Cardiac septum (tissue), 1 donor: ENCODE measurements at places on chromosomes 5 and 9. TPM values are rescaled to one million over a fixed set of nuclear protein-coding genes. Genes with fewer than 3 reads are reported as not detected.

DNA sequence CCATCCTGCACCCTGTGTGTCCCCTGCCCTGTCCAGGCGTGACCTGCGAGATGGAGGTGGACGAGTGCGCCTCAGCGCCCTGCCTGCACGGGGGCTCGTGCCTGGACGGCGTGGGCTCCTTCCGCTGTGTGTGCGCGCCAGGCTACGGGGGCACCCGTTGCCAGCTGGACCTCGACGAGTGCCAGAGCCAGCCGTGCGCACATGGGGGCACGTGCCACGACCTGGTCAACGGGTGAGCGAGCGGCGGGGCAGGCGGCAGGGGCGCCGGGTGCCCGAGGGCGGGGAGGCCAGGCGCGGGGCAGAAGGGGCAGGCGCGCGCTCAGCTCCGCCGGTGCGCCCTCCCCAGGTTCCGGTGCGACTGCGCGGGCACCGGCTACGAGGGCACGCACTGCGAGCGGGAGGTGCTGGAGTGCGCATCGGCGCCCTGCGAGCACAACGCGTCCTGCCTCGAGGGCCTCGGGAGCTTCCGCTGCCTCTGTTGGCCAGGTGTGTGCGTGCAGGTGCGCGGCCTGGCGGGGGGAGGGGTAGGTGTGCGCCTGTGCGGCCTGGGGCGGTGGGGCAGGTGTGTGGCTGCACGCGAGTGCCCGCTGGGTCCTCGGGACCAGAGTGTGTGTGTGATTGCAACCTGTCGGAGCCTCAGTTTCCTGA is 10.0 kb downstream of the CRB2 start:
- DNase-seq: no peak

GRCh38 chr9:71349218-71349617 is 227.8 kb upstream of the TRPM3 start:
- no peak for DNase-seq

GRCh38 chr5:116063950-116064349 is 20.9 kb upstream of the COMMD10 start:
- DNase-seq: no peak

- DNase-seq: no peak
These were observed 78.4 kb downstream of the NDFIP1 start for GRCh38 chr5:142186857-142187594.

DNA sequence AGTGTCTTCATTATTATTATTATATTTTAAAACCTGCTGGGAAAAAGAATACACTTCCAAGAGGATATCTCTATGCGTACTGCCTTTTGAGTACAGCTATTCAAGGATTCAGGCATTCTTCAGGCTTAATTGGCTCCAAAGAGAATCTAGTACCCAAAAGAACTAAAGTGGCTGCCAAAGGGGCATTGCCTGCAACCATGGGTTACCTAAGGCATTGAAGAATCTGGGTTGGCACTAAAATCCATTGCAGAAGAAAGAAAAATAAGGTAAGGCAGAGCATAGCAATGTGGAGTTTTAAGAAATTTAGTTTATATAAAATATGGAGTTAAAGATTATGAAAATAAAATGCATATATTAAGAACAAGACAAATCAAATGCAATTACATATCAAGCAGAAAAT is 223.5 kb downstream of the TMEM161B start:
- no peak for DNase-seq

The CDX1 gene
- 0.16 TPM for total RNA-seq
